ENCODE measurements at places on chromosomes 1 and 21. TPM values are rescaled to one million over a fixed set of nuclear protein-coding genes. Genes with fewer than 3 reads are reported as not detected.

Gene TNFRSF14
- total RNA-seq: 12.1 TPM

Gene MSH4
- total RNA-seq: 0.34 TPM

Gene C21orf58
- 16.9 TPM for total RNA-seq

Gene CLIC6
- 3.1 TPM for total RNA-seq

Gene ACTN2
- total RNA-seq: 0.34 TPM

Gene DARS2
- 42.2 TPM for total RNA-seq

Gene KRTAP12-2
- total RNA-seq: not detected

Gene COL6A1
- 444 TPM for total RNA-seq

Gene ZNF362
- total RNA-seq: 6.5 TPM

Gene SYT6
- total RNA-seq: not detected

Gene SYCP1
- total RNA-seq: not detected

Data from Daoy (cell line).